ENCODE measurements at places on chromosomes 7 and 10. TPM values are rescaled to one million over a fixed set of nuclear protein-coding genes. Genes with fewer than 3 reads are reported as not detected.

DNA sequence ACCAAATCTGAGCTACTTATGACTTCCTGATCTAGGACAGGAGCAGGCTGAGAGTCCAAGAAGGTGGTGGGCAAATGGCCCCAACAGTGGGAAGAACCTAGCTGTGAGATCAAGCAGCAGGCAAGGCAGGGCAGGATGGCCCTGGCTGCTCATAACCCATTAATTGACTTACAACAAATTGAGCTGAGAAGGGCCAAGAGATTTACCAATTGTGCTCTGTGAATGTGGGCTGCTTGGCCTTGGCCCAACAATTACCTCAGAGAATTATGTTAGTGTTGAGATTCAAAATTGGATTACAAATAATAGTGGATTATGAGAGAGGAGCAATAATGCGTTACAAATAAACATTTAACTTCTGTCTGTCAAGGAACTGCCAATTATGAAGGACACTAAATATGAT is 956.5 kb downstream of the KCNMA1 start:
- no peaks in the 10 kb centered on the region for H3K36me3 ChIP-seq
- no peak overlapping the region for H3K27ac ChIP-seq
- H3K4me3 ChIP-seq, result no peak overlapping the region
- H3K4me1 ChIP-seq, result no peaks in the 10 kb centered on the region
- no peaks in the 10 kb centered on the region for H3K27me3 ChIP-seq
- no peak for DNase-seq

The SRRM3 gene
- total RNA-seq, result 6.8 TPM

DNA sequence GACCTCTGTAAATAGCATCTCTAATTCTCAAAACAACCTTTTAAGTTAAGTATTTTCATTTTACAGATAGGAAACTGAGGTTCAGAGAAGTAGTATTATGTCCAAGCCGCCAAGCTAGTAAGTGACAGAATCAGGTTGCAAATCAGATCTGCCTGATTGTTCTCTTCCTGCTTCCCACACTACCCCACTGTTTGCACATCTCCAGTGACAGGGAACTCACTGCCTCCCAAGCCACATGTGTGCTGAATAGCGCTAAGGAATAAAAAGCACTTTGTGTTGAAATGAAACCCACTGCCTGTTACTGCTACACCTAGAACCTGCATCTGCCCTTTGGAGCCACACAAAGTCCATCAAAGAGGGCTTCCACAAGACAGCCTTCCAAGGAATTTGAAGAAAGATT is 45.1 kb upstream of the WDR11 start:
- no peak overlapping the region for H3K27ac ChIP-seq
- no peak for DNase-seq
- no peaks in the 10 kb centered on the region for H3K36me3 ChIP-seq
- H3K27me3 ChIP-seq, result no peaks in the 10 kb centered on the region
- no peak overlapping the region for H3K4me3 ChIP-seq
- no peaks in the 10 kb centered on the region for H3K4me1 ChIP-seq

DNA sequence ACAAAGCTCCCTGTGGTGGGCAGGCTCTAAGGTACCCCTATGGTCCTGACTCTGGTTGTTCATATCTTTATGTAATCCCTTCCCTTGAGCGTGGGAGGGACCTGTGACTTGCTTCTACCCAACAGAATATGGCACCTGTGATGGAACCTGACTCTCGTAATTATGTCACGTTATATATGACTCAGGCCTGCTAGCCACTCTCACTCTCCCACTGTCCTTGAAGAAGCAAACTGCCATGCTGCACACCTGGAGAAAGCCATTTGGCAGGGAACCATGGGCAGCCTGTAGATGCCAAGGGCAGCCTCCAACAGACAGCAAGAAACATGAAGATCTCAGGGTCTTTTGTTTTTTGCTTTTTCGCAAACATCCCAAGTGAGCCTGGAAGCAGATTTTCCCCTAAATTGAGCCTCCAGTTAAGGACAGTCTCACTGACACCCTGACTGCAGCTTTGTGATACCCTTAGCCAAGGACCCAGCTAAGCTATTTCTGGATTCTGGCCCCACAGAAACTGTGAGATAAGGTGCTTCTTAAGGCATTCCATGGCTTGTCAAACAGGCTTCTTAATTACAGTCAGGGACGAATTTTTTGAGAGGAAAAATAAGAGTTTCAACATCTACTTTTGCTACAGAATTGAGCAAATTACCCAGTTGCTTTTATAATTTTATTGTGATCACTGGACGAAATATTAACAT is 49.6 kb downstream of the IFIT5 start:
- no peak overlapping the region for H3K27ac ChIP-seq
- no peak overlapping the region for H3K4me3 ChIP-seq
- no peaks in the 10 kb centered on the region for H3K36me3 ChIP-seq
- DNase-seq, result no peak
- no peaks in the 10 kb centered on the region for H3K27me3 ChIP-seq

- peak overlapping the region; percentile 30 for H3K4me3 ChIP-seq
- H3K4me1 ChIP-seq, result peaks cover 11% of the 10 kb centered on the region
- H3K36me3 ChIP-seq, result peaks cover 13% of the 10 kb centered on the region
- no peak for DNase-seq
Observed at GRCh38 chr7:151115121-151115835, 29.0 kb downstream of the AGAP3 start.

DNA sequence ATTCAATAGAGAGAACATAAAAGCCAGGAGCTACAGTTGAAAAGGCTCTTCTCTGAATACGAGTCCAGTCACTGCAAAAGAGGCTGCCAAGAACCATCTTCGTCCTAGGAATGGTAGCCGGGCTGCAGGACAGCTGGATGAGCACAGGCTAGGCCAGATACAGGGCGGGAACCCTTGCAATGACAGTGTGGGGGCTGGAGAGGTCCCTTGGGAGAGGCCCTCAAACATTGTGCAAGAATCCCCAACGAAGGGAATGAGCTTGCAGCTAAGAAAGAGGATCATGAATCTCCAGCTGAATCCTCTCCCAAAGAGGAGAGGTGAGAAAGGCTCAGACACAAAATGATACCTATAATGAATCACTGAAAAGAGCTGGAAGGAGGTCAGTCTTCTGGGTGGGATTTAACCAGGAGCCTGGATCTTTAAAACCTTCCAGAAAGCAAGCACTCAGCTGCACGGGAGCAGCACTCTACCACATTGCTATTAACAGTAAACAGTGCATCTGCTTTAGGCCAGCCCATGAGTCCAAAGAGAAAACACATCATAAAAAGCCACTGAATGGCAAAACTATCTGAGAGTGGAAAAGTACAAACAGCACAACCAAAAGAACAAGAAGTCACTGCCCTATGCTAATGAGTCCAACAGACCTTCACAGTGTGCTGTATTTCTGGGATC is 287.9 kb downstream of the TNS3 start:
- H3K4me1 ChIP-seq, result no peaks in the 10 kb centered on the region
- no peak for DNase-seq
- no peaks in the 10 kb centered on the region for H3K27me3 ChIP-seq
- H3K36me3 ChIP-seq, result no peaks in the 10 kb centered on the region
- H3K27ac ChIP-seq, result peak overlapping the region; percentile 26

DNA sequence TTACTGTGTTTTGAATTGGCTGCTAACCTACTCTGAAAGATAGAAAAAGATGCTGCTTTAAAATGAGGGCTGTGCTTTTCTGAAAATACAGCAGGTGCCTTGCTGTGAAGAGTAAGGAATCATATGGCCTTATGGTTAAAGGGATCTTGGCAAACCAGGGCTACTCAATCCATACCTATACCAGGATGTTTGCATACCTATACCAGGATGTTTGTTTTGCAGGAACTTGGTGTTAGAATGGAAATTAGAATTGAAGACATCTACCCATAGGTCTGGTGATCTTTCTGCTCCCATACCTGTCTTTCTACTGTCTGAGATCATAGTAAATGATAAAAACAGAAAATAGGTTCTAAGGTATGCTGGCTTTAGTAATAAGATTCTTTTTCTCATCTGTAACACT is 200.2 kb upstream of the C7orf33 start:
- H3K27ac ChIP-seq, result peak overlapping the region; percentile 31
- no peaks in the 10 kb centered on the region for H3K36me3 ChIP-seq
- H3K27me3 ChIP-seq, result no peaks in the 10 kb centered on the region
- no peak overlapping the region for H3K4me3 ChIP-seq
- no peak for DNase-seq

The FKBP6 gene
- total RNA-seq, result 16.5 TPM

GRCh38 chr10:74097776-74098175 is 52.9 kb downstream of the AP3M1 start:
- H3K4me3 ChIP-seq, result no peak overlapping the region
- no peaks in the 10 kb centered on the region for H3K4me1 ChIP-seq
- H3K36me3 ChIP-seq, result peaks cover 4% of the 10 kb centered on the region
- no peaks in the 10 kb centered on the region for H3K27me3 ChIP-seq
- no peak for DNase-seq

GRCh38 chr7:96236198-96237039 is 85.5 kb downstream of the SLC25A13 start:
- H3K27me3 ChIP-seq, result no peaks in the 10 kb centered on the region
- H3K27ac ChIP-seq, result no peak overlapping the region
- H3K4me3 ChIP-seq, result no peak overlapping the region
- DNase-seq, result no peak
- H3K36me3 ChIP-seq, result no peaks in the 10 kb centered on the region
- no peaks in the 10 kb centered on the region for H3K4me1 ChIP-seq

The LDB1 gene
- 55.0 TPM for total RNA-seq

GRCh38 chr10:93376372-93377293 is 105.5 kb downstream of the MYOF start:
- DNase-seq, result peak; percentile 69
- no peaks in the 10 kb centered on the region for H3K27me3 ChIP-seq
- no peaks in the 10 kb centered on the region for H3K36me3 ChIP-seq
- peak overlapping the region; percentile 70 for H3K27ac ChIP-seq
- no peaks in the 10 kb centered on the region for H3K4me1 ChIP-seq

DNA sequence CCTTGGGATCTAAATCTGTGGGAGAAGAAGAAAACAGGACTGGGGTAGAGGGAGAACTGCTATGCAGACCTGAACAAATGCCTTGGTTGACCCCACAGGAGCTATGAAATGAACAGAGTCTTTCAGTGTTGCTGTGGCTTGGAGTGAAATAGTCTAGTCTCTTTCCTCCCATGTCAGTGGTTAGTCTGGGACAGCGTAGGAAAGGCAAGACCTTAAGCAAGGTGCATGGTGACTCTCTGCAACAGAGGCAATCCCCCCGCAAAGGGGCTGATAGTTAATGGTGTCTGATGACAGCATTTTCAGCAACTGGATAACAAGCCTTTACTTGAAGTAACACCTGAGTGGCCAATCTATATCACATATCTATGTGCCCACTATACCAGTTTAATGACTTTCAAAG is 62.3 kb downstream of the ARL4A start:
- H3K4me3 ChIP-seq, result no peak overlapping the region
- H3K4me1 ChIP-seq, result no peaks in the 10 kb centered on the region
- DNase-seq, result no peak

DNA sequence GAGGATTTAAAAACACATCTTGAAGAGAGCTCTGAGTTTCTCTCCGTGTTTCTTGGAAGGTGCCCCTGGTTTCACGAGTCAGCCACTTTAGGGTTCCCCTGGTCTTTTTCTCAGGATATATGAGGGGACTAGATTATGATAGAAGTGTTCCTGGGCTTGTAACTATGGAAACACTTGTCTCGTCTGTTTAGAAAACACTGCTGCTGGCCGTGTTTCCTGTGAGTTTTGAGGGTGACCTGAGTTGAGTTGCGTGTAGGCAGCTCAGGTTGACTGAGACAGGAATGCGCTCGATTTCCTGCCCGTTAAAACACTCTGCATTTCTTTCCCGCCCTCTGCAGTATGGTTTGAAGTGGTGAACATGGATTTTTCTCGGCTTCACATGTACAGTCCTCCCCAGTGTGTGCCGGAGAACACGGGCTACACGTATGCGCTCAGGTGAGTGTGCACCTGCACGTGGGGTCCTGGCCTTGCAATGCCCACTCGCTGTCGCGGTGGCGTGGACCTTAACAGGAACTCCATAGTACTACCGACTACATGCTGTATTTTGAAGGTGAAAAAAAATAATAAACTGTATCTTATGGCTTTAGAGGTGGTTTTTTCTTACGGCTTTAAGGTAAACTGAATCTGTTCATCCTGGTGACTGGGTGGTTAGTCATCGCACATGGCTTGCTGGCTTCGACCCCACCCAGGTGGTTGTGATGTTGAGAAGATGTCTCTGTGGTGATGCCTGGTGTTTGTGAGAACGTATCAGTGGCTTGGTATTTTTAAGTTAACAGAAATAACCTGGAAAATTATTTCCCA is at the start of gene SUN1:
Gene SUN1 (plus strand): TSS at position 310 of the 801 bp plus-strand sequence. CDS start 49 bp downstream, at position 359.
- DNase-seq, result no peak
- peaks cover 13% of the 10 kb centered on the region for H3K4me1 ChIP-seq
- peak within 1 kb of the TSS; percentile 78 for H3K27ac ChIP-seq
- no peak within 1 kb of the TSS for H3K4me3 ChIP-seq
- H3K36me3 ChIP-seq, result no peaks in the 10 kb centered on the region

The VWDE gene
- total RNA-seq, result 2.7 TPM
